ENCODE measurements at places on chromosomes 16 and 17.

DNA sequence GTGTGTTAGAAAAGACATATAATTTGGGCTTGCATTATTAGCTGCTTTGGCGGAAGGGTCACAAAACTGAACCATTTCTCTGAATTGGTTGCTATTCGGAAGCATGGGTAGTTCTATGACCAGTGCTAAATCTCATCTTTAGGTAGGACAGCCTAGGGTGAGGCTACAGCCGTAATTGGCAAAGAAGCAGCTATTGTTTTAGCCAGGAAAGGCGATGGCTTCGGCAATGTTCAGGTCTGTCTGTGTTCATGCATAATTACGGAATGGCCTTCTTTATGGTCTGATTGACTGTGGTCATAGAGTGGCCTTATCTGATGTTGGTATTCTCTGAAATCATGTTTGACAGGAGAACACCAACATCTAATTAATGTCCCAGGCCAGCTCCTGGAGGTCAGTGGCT is 368.4 kb upstream of the HSBP1 start:
- DNase-seq = no peak

- no peak for DNase-seq
These were observed 16.6 kb upstream of the C16orf74 start for GRCh38 chr16:85767531-85767930.

GRCh38 chr16:50124769-50125168 is 28.3 kb upstream of the TENT4B start:
- no peak for DNase-seq

DNA sequence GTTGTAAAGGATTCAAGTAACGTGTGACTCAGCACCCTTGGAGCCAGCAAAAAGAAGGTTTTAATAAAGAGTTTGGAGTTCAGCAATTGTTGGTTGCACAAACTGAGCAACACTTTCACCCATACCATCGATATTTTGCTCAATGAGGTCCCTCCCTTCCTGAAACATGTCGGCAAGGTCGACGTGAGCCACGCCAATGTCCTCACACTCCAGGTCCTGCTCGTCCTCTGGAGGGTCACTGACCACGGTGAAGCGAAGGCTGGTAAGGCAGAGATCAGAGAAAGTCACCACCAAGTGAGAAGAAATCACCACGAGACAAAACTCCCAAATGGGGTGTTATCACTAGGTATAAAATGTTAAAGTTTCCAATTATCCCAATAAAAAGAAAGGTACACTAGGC is 98.3 kb downstream of the RPGRIP1L start:
- DNase-seq = no peak

- no peak for DNase-seq
These were observed 72.0 kb upstream of the KSR1 start for GRCh38 chr17:27384261-27384701.

DNA sequence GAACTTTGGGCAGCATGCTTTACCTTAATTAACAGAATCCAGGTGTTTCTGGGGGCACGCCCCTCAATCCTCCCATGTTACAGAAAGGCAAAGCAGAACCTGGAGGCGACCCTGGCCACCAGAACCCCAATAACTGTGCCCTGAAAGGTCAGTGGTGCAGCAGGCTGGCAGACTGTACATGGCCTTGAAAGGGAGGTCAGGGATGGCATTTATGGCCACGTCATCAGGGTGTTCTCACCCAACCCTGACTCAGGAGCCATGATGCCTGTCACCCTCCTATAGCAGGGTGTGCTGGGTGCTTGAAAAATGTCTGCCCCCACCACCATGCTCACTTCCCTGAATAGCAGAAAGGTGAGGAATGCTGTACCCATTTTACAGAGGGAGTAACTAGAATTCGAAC is 177.7 kb downstream of the TMEM132E start:
- no peak for DNase-seq

GRCh38 chr16:52819808-52820207 is 232.9 kb downstream of the CHD9NB start:
- DNase-seq = no peak

- no peak for DNase-seq
These were observed 2.0 kb downstream of the APRT start for GRCh38 chr16:88809676-88810165.

Data from stimulated activated CD4-positive, alpha-beta T cell treated with anti-CD3 and anti-CD28 coated beads, TNF-alpha, amount 100 ng/mL, for 48 hours (primary cell).